ENCODE measurements at places on chromosomes 16 and 17.

DNA sequence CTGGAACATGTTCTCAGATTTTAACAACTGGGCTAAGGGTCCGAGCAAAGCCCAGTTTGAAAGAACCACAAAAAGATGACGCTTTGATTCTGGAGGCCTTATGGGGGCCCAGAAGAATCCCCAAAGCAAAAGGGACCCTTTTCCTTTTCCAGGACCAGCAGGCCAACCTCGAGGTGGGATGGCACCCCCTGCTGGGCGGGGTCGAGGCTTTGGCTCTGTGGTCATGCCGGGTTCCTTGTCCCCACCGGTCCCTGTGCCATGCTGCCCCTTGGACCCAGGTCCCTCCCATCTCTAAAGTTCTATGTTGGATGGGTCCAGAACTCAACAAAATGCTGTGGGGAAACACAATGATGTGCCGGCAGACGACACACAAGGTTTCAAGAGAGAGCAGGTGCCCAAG, 30.9 kb downstream of the TMEM204 start:
- no peak for DNase-seq

DNA sequence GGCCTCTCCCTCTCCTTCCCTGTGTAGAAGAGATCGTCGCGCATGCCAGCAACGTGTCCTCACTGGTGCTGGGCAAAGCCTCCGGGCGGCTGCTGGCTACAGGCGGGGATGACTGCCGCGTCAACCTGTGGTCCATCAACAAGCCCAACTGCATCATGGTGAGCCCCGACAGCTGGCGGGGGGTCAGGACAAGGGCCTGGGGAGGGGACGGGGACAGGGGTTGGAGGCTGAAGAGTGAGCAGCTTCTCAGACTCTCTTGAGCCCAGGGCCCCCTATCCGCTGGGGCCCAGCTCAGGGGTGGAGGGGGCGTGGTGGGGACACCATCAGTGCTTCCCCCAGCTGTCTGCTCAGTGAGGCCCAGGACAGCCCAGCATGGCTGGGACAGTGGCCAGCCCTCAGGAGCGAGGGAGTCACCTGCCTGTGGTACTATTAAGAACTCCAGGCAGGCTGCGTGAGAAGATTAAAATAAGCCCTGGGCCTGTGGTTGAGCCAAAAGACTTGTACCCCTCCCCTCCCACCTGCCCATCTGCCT, 6.2 kb downstream of the KATNB1 start:
- no peak for DNase-seq

DNA sequence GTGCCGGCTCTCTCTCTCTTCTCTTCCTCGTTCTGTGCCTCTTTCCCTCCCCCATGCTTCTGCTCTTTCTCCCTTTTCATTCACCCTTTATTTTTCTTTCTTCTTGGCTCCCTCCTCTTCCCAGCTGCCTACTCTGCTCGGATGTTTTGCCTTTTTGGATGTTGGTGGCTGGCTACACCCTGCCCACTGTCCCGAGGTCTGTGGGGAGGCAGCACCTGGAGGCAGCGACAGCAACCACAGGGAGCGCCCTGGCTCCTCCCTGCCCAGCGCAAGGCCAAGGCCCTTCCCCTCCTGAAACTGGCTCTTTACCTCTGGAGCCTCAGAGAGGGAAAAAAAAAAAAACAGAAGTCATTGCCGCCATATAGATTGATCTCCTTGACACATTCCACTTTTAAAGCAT, 20.0 kb downstream of the CLUAP1 start:
- no peak for DNase-seq

GRCh38 chr16:66661210-66661560, 35.4 kb downstream of the CMTM4 start:
- no peak for DNase-seq

DNA sequence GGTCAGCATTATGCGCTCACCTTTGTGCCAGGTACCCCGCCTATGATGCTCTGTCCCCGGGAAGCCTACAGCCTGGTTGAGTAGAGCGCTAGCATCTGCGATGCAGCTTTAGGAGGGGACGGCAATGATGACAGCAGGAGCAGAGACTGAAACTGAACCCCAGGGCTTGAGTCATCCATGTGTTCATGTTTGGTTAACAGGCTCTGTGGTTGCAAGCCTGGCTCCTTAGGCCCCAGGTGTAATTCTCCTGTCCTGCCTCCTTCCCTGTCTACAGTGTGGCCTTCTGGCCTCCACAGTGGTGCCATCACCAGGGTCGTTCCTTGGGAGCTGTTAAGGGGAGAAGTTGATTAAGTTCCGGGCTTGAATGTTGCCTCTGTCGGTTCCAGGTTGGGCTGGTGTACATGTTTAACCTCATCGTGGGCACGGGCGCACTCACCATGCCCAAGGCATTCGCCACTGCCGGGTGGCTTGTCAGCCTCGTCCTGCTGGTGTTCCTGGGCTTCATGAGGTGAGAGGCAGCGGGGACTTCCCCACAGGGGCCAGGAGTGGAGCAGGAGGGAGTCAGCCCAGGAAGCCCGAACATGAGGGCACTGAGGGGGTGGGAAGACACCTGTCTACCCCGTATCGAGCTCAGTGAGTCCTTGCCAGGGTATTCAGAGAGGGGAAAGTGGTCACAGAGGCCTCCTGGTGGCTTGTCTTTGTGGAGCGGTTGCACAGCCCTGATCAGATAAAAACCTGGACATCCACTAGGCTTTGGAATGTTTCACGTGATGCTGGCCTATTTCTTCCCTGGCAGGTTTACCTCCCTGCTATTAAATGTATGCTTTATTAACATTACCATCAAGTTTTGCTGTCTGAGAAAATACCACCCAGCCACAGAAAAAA, 9.2 kb upstream of the NAT9 start:
- DNase-seq: no peak
